ENCODE measurements at places on chromosomes 7 and 10.

DNA sequence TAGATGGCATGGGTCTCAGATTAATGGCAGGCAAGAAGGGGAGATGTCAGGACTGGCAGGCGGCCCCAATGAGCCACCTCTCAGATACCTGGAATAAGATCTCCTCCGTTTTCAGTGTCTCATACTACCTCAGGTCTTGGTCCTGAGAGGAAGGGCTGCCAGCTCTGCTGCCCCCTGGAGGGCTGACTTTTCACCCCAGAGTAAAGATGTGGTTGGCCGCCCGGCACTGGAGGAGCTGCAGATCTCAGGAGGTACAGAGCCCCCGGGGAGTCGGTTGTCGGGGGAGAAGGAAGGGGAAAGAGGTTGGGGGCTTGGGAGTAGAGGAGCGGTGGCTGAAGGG lies 642 bp upstream of the COL13A1 start:
- peak; percentile 14 for DNase-seq

- no peak for DNase-seq
These were observed 65.9 kb upstream of the SYPL1 start for GRCh38 chr7:106177738-106178592.

DNA sequence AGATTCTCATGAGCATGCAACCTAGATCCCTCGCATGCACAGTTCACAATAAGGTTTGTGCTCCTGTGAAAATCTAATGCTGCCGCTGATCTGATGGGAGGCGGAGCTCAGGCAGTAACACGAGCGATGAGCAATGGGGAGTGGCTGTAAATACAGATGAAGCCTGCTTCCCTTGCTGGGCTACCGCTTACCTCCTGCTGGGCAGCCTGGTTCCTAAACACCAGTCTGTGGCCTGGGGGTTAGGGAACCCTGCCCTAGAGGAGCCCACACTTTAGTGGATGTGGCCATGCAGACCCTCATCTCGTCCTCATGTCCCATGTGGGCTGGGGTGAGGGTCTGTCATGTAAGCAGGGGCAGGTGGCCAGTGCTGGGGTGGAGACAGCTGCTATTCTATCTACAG lies 417.6 kb downstream of the GLRX3 start:
- no peak for DNase-seq

- DNase-seq = no peak
These were observed 105.9 kb upstream of the EEPD1 start for GRCh38 chr7:36047091-36047658.

DNA sequence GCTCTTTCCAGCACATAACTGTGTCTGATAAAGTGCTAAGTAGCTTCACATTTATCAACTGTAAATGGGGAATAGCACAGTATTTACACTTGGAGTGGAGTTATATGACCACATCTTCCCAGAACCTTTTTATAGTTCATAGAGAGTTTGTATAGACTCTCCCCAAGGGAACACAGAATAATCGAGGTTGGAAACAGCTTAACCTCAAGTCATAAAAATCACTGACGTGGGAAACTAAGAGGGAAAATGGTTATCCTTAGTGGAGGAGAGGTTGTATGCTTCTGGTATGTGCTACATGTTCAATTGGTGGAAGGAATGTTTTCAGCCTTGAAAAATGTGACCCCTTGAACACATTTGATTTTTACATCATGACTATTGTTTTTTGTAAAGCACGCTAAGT lies 167.9 kb upstream of the KIAA1217 start:
- no peak for DNase-seq

GRCh38 chr10:804787-805619 lies 115.5 kb upstream of the DIP2C start:
- DNase-seq = no peak

DNA sequence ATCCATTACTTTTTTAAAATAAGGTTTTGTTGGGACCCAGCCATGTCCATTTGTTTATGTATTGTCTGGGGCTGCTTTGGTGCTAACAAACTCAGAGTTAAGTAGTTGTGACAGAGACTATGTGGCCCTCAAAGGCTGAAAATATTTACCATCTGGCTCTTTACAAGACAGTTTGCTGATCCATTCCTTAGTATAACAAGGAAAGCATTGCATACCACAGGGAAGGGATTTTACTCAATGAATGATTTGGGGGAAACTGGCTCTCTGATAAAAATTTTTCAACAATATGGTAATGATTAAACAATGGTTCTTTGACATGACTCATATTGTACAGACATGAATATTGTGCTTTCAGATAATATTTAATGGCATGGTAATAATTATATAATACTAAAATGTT lies 738.1 kb downstream of the KCNMA1 start:
- no peak for DNase-seq

DNA sequence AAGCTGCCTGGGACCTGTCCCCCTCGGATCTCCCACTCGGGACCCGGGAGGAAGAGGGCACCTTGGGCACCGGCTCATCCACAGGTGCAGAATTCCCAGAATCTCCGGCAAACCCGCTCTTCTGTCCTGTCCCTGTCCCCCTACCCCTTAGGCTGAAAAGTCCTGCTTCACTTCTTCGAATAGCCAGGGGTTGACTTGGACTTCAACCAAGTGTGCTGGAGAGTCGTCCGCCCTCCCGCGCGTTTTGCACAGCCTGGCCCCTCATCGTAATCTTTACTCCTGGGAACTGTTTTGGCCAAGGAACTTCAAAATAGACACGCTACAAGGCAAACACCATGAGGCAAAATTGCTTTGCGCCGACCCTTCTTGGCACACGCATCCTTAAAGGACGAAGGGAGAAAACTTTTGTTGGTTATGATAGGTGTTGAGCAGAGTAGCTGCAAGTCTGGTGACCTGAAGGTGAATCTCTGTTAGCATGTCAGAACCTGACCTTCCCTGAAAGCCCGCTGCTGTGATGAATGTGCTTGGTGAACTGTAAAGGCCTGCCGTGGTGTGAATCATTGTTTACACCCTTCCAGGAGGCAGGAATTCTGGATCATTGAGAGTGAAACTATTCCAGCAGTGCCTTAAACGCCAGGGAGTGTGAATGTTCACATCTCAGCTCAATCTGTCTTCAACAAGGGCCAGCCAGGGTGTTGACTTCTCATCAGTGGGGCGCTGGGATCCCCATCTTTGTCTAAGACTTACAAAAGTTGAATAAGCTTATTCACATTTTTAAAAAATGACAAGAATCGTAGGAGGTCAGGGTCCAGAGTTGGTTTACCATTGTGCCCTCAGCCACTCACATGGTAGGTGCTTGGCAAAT lies 589 bp upstream of the RAPGEF5 start:
- DNase-seq = no peak

GRCh38 chr10:14329746-14330173 lies 964 bp downstream of the FRMD4A start:
- no peak for DNase-seq

GRCh38 chr7:86949052-86949778 lies 110.2 kb downstream of the ELAPOR2 start:
- no peak for DNase-seq

DNA sequence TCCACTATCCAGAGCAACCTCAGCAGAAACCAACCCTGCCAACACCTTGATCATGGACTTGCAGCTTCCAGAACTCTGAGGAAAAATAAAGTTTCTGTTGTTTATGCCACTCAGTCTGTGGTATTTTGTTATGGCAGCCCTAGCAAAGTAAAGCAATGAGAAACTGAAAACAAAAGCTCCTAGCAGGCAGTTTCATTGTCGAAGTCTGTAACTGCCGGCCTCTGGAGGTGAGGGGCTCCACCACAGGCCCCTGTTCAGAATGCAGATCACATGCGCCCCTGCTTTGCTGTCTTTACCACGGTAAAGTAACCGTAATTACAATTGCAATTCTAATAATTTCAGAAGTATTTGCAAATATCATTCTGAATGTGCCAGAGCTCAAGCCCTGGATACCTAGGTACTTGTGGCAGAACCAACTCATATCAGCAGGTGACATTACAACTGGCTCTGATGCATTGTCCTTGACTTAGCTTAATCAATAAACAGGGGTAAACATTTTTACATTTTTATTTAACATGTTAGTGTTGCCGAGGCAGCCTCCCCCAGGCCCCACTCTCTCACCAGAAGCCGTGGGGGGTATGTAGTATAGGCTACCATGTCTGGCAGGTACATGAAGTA lies 193.2 kb downstream of the ELMO1 start:
- DNase-seq = no peak

- no peak for DNase-seq
These were observed 142.1 kb downstream of the PAXIP1 start for GRCh38 chr7:154860621-154861375.

- no peak for DNase-seq
These were observed 153.6 kb downstream of the SEMA3D start for GRCh38 chr7:85033263-85033662.

GRCh38 chr7:156109988-156110387 lies 297.7 kb upstream of the SHH start:
- DNase-seq = no peak

DNA sequence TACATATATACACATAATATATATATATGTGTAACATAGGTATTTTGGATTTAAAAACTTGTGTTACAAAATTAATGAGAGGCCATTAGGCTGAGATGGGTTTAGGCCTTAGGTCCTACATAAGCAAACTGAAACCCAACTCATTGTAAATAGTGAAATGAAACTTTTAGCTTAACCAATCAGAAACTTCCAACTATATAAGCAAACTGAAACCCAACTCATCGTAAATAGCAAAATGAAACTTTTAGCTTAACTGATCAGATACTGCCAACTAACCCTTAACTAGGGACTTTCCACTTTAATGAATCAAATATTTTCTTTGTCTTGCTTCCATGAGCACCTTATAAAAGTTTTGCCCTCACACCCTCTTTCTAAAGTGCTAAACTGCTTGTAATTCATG lies 17.3 kb upstream of the SAMD9L start:
- DNase-seq = no peak

- DNase-seq = no peak
These were observed 15.9 kb upstream of the FAS start for GRCh38 chr10:88974446-88975376.

GRCh38 chr7:144379776-144380384 lies 23.6 kb downstream of the NOBOX start:
- no peak for DNase-seq

GRCh38 chr7:65731562-65732035 lies 141.3 kb upstream of the VKORC1L1 start:
- DNase-seq = no peak

DNA sequence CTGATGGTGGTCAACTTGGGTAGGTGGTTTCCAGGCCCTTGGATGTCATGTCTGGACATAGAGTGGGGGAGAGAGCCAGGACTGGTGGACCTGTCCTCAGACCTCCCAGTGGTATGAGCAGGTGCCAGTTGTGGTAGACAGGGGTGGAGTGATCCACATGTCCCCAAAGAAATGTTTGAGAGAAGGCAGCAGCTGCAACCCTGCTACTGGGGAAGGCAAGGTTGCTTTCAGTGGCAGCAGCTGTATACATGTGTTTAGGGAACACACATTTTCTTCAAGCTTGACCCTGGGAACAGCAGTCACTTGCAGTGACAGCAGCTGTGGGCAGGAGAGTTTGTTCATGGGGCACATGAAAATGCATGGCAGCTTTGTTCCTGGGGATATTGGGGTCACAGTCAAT lies 882.6 kb upstream of the C7orf33 start:
- DNase-seq = no peak

DNA sequence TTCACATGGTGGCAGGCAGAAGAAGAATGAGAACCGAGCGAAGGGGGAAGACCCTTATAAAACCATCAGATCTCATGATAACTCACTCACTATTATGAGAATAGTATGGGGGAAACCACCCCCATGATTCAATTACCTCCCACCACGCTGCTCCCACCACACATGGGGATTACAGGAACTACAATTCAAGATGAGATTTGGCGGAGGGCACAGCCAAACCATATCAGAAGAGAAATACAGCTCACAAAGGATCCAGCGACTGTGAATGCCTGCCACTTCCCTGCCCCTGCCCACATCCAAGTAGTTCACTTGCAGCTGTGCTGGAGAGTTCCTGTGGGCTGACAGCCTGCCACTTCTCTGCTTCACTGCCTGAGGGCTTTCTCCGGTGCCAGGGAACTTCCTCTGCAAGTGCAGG lies 148.7 kb downstream of the C7orf25 start:
- no peak for DNase-seq

- DNase-seq = peak; percentile 31
These were observed 67.3 kb upstream of the KLF6 start for GRCh38 chr10:3852147-3852904.

GRCh38 chr7:2307690-2308107 lies 6.5 kb downstream of the SNX8 start:
- DNase-seq = no peak

GRCh38 chr7:107122486-107122911 lies 46.3 kb upstream of the HBP1 start:
- no peak for DNase-seq

DNA sequence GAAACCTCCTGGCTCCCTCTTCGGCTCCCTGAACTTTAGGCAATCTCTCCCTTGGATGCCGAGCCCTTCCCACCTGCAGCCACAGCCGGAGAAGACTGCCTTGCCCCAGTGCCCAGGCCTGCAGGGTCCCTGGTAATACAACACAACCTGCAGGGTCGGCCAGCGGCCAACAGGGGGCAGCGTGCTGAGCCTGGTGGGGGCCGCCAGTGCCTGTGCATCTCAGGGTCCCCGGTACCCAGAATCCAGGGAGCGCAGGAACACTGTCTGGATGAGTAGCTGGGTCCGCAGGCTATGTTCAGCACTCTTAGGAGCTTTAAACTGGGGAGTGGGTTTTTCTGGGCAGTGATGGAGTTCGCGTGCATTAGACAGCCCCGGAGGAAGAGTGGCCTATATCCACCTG lies 17.5 kb upstream of the C10orf71 start:
- DNase-seq = no peak

DNA sequence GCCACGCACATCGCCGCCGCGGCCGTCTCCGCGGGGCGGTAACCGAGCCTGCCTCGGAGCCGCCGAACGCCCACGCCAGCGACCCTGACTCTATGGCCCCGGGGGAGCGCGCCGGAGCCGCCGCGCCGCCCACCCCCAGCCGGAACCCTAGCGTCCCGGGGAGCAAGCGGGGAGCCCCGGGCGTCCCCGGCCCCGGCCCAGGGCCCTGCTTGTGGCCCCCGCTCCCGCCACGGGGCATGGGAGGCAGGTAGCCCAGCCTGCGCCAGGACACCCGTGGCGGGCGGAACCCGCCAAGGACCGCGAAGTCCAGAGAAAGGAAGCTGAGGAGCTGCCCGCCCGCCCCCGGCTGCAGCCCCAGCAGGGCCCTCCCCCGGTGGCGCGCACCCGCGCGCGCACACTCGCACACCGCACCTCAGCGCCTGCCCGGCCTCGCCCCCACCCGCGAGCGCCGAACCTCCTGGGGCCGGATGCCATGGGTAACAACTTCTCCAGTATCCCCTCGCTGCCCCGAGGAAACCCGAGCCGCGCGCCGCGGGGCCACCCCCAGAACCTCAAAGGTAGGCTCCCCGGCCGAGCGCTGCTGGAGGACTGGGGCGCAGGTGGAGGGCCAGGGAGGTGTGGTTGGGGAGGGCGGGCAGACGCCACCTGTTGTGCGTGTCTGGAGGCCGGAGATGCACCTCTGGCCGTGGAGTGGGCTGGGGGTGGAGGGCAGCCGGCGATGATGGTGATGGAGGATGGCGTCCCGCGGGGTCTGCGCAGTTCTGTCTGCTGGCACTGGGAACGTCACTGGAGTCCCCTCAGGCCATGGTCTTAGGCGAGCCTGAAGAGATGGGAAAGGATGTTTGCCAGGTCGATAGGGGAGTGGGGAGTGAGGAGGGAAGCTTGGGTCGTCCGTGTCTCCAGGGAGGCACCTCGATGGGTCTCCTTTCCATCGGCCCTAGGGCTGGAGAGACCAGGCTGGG lies 692 bp downstream of the NEURL1 start:
- peak; percentile 7 for DNase-seq

- DNase-seq = no peak
These were observed 145.9 kb downstream of the NRCAM start for GRCh38 chr7:108310351-108310750.

- no peak for DNase-seq
These were observed 324.5 kb downstream of the GFRA1 start for GRCh38 chr10:115948465-115948864.

GRCh38 chr10:13567030-13567429 lies 19.7 kb upstream of the PRPF18 start:
- no peak for DNase-seq
